CD4-positive, alpha-beta T cell treated with Interferon gamma for 1 hour (primary cell): ENCODE measurements at places on chromosomes 12 and 14.
A peak's percentile ranks its signal among the peaks of the same experiment; 100 is the strongest.

- DNase-seq: no peak
These were observed 15.4 kb downstream of the SAMD4A start for GRCh38 chr14:54582334-54582733.

GRCh38 chr12:128581321-128581761, 242.4 kb downstream of the SLC15A4 start:
- no peak for DNase-seq

DNA sequence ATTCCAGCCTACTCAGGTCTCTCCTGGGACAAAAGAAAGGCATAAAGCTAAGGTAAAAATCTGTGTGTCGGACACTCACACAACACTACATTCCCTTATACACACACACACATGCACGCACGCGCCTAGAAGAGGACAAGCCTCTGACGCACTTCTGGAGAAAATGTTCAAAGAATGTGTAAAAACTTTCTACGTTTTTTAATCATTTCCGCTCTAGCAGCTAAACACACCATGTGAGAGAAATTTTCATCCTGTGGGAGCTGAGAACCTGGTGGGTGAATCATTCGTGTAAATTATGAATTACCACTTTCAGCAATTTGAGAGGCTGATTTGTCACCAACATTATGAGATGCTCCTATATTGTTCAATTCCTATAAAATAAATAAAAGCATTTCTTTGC, 494.5 kb downstream of the TMEM132D start:
- DNase-seq: no peak

GRCh38 chr14:77124345-77125280, 17.0 kb downstream of the ZDHHC22 start:
- DNase-seq: peak; percentile 63

GRCh38 chr14:58912799-58913432, 275.2 kb downstream of the DACT1 start:
- no peak for DNase-seq

DNA sequence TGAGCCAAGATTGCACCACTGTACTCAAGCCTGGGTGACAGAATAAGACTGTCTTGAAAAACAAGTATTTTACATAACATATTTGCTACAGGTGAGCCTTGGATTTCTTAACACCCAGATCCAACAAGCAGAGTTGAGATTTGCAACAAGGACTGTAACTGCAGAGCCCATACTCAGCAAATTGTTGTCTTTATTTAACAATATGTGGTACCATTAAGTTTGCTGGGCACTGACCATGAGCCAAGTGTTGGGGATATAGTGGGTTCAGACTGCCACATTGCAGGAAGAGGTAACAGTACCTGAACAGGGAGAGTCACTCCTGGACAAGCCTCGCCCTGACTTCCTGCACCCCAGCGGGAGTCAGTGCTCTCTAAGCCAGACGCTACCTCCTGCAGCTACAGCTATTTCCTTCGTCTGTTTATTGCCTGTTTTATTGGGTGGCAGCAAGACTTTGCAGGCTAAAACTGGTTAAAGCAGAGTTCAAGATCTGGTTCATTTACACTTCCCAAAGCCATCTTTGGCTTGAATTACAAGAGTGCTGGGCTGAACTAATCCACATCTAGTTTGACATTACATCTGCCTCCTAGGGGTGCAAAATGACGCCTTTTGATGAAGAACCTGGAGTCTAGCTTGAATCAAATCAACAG, 12.5 kb downstream of the AHSA1 start:
- DNase-seq: no peak

GRCh38 chr12:73863546-73863945, 674.1 kb upstream of the ATXN7L3B start:
- no peak for DNase-seq

- no peak for DNase-seq
These were observed 78.6 kb downstream of the SLC15A5 start for GRCh38 chr12:16198884-16199283.

DNA sequence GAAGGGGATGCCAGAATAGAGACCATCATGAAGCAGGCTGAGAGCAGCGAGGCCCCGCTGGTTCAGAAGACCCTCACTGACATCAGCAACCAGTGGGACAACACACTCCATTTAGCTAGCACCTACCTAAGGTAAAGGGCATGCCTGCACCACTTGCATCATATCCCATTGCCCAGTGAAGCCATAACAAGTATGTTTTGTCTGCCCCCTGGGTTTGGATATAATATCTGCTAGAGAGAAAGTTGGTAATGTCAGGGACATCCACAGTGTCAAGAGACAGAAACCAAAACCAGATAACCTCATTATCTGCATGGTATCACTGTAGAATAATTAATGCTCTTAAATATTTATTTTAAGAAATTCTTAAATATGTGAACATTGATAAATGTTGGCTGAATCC, 173.8 kb downstream of the SYNE2 start:
- DNase-seq: no peak

GRCh38 chr12:18284386-18284785, 23.1 kb downstream of the PIK3C2G start:
- DNase-seq: no peak

DNA sequence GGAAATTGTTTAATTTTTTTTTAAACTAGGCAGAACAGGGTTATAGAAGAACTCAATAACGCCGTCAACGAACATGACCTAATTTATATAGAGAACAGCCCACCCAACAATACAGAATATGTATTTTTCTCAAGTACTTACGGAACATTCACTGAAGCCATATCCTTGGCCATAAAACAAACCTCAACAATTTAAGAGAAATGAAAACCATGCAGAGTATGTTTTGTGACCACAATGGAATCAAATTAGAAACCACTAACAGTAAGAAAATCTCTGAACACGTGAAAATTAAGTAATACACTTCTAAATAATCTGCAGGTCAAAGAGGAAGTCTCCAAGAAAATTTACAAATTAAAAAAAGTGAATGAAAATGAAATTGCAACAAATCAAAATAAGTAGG, 9.4 kb downstream of the SART3 start:
- DNase-seq: no peak

GRCh38 chr12:122963941-122964265, 2.4 kb downstream of the ABCB9 start:
- DNase-seq: no peak

- DNase-seq: no peak
These were observed 120.3 kb downstream of the FBXL14 start for GRCh38 chr12:1474041-1474573.

- DNase-seq: no peak
These were observed 51.1 kb downstream of the TRAFD1 start for GRCh38 chr12:112176321-112177010.

GRCh38 chr14:68458840-68459469, 333.9 kb downstream of the ZFP36L1 start:
- no peak for DNase-seq

- DNase-seq: peak; percentile 56
These were observed 51.4 kb downstream of the A2M start for GRCh38 chr12:9064201-9064814.

DNA sequence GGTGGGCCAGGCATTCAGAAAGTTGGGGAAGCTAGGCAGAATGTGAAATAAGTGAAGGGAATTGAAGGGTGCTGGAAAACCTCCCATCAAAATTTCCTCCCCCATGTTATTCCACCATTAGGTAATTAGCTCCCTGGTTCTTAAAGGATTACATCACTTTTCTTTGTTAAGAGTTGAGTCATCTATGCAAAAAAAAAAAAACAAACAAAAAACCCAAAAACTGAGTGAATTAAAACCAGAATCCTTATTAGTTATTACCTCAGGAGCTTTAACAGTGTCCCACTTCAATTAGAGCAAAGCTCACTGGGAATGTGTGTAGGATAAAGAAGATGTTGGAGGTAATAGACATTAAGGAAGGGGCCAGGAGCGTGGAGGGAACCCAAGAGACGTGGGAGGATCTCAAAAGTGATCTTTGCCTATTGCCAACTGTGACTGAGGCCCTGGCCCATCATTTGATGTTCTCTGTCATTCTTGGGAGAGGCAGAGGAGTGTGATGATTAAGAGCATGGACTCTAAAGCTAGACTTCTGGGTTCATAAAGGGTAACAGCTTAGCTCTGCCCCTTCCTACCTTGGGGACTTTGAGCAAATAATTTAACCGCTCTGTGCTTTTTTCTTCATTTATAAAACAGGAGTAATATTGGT, 364.7 kb downstream of the APAF1 start:
- no peak for DNase-seq

DNA sequence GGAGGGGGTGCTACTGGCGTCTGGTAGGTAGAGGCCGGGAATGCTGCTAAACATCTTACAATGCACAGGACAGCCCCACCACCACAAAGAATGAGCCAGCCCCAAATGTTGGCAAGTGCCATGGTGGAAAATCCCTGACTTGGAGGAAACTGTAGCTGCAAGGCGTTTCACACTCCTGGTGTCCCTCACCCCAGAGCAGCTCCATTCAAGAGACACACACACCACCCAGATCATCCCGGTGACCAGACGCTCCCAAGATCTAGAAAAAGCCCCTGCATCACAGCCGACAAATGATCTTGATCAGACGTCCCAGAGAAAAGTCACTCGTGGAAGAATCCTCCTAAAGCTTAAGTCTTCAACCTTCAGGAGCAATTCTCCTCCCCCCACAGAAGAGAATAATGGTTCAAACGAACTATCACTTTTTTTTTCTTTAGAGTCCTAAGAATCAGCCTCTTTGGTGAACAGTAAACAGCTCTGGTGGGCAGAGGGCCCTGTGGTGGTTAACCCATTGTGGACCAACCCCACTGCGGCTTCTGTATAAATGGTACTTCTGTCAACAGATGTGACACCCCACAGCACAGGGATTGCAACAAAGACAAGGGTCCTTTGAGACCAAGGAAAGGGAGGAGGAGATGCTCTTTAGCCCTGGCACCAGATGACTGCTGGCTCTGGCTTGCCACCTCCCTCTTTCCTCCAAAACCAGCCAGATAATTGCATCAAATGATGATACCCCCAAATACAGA, 2.7 kb downstream of the GLTP start:
- no peak for DNase-seq

DNA sequence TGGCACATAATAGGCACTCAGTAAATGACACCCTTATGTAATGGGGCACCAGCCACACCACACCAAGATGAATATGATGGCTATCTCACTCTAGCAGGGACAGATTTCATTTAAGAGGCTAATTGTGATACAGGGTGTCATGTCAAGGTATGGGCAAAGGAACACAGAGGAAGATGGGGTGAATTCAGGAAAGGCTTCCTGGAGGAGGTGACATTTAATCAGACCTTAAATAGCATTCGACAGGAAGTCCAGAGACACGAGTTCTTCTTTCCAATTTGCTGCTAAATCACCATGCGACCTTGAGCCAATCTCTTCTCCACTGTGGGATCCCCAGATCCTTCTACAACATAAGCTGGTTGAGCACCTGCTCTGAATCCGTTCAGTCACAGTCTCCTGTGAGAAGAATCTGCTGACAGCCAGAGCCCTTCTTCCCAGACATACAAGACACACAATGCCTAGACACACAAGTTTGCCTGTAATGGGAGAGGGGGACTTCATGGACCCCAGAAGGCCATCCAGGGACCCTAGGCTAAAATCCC, 1.5 kb upstream of the DTX1 start:
- DNase-seq: no peak

GRCh38 chr12:18591473-18591872, 146.3 kb downstream of the PLCZ1 start:
- no peak for DNase-seq

GRCh38 chr14:72701605-72702004, 192.3 kb downstream of the DPF3 start:
- DNase-seq: no peak

GRCh38 chr12:107320033-107320928, 226.9 kb upstream of the CRY1 start:
- DNase-seq: peak; percentile 74

DNA sequence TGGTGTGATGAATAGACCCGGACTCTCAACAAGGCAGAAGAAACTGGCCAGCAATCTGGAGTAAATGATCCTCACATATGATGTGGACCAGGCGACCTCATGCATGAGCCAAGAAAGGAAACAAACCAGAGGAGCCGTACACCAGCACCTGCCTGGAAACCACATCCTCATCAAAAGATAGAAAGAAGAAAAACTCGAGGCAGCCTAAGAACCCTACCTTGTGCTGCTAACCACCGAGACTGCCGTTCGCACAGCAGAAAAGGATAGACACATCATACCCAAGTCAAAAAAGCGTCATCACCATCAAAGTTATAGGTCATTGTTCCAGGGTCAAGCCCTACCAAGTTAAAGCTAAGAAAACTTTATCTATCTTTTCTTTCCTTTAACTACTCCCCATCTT, 66.7 kb downstream of the RESF1 start:
- peak; percentile 41 for DNase-seq

- DNase-seq: no peak
These were observed 5.6 kb downstream of the ATP5MC2 start for GRCh38 chr12:53670308-53670707.

- DNase-seq: peak; percentile 46
These were observed 8.4 kb upstream of the INF2 start for GRCh38 chr14:104680806-104681688.

DNA sequence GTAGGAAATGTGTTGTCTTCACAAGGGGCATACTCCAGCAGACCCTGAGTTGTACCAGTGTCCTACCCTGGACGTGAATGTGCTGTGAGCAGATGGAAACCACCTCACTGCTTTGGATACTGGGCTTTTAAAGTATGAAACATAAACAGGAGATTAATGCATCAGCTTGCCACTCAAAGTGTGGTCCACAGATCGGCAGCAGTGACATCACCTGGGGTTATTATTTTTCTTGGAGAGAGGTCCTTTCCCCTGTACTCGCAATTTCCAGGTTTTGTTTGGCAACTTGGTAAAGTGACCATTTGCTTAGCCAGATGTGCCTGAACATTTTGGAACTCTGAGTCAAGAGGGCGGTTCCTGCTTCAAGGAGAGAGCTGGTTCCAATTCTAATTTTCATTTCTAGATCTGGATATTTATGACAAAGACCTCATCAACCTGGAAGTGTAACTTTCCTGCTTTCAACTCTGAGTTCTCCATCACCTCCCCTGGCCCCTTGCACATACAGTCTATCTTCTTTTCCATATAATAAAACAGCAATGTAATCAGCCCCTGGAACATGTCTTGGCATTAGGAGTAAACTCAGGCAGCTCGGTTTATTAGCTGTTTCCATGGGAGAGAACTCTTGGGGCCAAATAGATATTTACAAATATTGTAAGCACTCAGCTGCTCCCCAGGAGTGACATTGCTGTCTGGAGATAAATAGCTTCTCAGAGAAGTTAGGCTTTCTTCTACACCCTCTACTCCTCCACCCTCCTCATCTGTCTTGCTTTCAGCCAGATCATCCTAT, 237.0 kb upstream of the TBX3 start:
- DNase-seq: no peak

DNA sequence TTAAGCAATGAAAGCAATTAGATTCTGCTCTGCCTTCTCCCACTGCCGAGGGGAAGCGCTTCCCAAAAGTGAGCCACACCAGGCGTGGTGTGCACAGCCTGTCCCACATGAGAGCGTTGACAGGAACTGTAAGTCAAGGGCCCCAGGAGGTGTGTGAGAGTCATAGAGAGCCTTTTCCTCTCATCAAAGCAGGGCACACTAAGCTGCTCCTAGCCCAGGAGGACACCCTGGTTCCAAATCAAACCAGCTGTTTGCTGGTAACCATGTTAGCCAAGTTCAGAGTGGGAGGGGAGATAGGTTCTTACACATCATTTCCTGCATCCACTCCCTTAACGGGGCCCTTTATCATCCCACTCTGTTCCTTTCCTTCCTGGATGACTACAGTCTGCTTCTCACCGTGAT, 98.3 kb downstream of the SPTSSA start:
- DNase-seq: no peak
